ELF-1 (cell line): ENCODE measurements at places on chromosomes 3 and 15.
A peak's percentile ranks its signal among the peaks of the same experiment; 100 is the strongest.

DNA sequence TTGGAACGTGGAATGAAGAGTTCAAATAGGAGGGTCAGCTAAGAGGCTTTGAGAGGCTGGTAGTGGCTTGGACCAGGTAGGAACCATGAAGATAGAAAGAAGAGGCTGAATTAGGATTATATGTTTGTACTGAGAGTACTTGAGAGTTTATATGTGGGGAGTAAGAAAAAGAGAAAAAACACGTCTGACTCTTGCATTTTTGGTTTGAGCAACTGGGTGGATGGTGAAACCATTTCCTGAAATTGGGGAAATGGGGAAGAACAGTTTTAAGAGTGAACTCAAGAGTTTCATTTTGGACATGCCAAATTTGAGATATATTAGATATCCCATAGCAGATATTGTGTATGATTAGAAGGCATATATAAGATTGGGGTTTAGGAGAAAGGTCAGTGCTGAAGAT lies 92.9 kb upstream of the TNIK start:
- no peak for DNase-seq

DNA sequence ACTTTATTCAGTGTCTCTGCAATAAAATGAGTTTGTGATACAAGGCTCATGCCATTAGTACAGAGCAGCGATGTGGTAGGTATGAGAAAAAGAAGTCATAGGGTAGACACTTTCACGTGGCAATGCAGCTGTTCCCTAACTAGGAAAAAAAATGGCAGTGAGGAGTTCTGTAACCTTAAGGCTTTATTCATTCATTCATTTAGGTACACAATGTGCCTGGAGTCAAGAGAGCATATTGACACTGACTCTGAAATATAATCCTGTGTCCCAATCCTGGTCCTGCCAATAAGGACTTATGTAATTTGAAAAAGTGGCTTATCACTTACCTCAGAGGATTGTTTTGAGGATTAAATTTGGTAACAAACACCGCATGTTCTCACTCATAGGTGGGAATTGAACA lies 173.0 kb upstream of the AZI2 start:
- DNase-seq, result no peak

DNA sequence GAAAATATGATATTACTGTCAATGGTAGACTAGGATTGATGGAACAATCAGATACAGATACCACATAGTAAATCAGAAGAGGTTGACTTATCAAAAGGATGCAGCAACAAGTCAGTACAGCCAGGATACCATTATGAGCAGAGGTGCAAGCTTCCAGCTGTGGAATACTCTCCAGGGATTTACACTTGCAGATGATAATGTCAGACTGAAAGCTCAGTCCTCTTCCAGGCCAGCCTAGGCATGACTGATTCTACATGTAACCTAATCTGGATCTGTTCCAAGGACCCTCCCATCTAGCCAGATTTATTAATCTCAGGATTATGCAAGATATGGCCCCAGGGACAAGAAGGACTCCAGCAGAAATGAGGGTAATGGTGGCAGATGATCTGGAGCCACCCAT lies 8.2 kb downstream of the FILIP1L start:
- no peak for DNase-seq

GRCh38 chr3:151183265-151183671 lies 19.7 kb downstream of the GPR171 start:
- DNase-seq, result no peak

DNA sequence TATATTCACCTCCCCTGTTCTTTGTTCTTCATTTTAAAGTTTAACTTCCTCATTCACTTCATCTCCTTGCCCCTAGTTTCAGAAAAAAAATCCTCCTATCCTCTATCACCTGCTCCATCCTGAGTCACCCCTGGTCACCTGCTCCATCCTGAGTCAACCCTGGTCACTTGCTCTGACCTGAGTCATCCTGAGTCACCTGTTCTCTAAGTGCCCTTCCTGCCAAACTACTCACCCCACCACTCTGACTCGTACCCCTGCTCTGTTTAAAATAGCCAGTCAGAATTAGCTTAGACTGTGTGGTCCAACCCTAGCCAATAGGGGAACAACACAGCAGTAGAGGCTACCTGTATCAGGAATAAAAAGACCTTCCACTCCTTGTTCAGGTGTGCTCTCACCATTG lies 716.9 kb downstream of the ZBBX start:
- no peak for DNase-seq

- no peak for DNase-seq
These were observed 72.7 kb downstream of the DTWD1 start for GRCh38 chr15:49693498-49693897.

GRCh38 chr3:195081242-195081963 lies 189.6 kb downstream of the XXYLT1 start:
- DNase-seq, result no peak

DNA sequence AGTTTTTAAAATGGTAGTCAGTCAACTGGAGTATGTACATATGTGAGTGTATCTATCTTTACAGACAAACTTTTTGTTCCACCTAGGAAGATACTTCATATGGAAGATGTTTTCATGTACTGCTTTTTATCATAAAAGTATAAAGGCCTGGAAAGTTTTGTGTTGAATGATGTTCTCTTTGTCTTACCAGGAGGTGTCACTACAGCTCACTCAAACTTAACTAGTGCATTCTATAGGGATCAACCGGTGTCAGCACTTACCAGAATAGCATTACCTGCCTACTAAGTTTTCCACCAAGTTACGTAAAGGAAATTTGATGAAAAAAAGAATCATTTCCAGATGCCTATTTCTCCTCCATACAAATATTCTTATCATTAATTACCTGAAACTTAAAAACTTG lies 522.6 kb upstream of the SEMA6D start:
- no peak for DNase-seq

DNA sequence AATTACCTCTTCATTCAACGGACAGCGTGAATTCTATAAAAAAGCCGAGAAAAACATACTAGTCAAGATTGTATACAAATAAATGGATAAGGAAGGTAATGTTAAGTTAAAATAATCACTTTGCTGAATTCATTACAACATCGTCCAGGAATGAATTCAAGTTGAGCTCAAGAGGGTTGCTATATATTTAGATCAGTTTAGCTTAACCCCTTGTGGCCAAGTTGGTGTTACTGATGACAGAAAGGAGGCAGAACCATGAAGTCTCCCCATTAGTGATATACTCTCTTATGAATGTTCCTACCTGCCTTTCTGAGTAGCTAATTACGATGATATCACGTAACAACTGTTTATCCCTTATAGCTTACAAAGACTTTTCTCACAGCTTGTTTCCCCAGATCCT lies 34.9 kb downstream of the UBR1 start:
- DNase-seq, result no peak

DNA sequence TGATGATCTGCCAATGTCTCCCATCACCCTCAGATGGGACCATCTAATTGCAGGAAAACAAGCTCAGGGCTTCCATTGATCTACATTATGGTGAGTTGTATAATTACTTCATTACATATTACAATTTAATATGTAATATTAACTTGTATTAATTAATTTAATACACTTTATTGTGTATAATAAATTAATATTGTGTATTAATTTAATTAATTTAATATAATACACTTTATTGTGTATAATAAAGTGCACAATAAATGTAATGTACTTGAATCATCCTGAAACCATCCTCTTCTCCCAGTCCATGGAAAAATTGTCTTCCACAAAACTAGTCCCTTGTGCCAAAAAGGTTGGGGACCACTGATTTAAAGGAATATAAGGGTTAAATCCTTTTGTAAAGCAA lies 123.4 kb downstream of the FBN1 start:
- no peak for DNase-seq

DNA sequence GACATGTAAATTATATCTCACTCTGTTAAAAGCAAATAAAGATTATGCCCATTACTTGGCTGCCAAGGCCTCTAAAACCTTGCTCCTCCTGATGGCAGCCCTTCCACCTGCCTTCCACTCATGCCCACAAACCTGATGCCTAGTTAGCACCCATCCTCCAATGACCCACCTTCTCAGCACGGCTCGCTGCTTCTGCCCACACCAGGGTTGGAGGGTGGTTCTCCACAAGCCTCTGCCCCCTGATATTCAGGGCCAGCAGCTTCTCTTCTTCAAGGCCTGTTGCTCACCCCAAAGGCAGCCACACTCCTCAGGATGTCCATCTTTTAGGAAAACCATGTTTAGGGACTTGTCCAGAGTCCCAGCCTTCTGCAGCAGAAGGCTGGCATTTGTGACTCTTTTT lies 263.4 kb upstream of the TLE3 start:
- no peak for DNase-seq

GRCh38 chr15:75753145-75753544 lies 40.5 kb upstream of the CSPG4 start:
- DNase-seq, result no peak

GRCh38 chr3:12227833-12228232 lies 61.0 kb upstream of the PPARG start:
- no peak for DNase-seq

- DNase-seq, result no peak
These were observed 4.7 kb downstream of the INAFM2 start for GRCh38 chr15:40328176-40328575.

DNA sequence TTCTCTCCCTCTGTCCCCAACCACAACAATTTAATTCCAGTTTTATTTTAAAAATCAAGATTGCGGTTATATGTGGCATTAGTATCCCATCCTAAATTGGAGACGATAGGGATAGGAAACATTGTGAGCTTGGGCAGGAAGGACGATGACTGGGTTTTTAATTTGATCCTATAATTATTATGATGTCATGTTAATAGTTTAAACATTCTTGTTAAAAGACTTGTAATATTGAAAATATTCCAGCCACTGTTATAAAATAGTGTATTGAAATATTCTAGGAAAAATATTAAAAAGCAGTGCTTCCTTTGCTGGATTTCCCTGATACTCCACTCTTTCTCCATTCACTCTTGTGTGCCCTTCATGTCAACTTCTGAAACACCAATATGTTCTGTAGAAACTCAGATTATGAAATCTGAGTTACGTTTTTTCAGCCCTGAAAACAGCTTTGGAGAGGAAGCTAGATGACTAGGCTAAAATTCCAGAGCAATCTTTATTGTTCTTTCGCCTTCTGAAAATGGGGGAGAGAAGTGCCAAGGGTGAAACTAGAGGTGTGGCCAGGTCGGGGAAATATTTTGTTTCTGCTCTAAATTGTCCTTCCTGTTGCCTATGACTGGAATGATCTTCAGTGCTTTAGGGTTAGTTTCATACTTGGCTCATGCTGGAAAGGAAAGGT lies 46.1 kb upstream of the MAP3K13 start:
- no peak for DNase-seq

GRCh38 chr3:172595664-172596393 lies 72.6 kb upstream of the TNFSF10 start:
- DNase-seq, result peak; percentile 13

DNA sequence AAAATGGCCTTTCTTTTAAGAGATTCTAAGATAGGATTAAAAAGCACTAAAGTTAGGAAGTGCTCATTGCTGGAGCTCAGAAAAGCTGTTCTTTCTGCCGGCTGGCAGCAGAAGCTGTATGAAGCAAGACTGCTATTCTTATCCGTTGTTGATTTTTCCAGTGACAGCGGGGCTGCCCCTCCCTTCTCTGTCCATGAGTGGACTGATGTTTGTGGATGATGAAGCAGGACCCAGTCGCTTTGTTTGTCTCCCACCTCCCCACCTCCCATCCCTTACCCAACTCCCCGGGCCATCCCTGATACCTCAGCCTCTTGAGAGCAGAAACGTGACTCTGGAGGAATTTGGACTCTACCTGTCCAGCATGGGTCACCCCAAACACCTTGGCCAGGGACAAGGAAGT lies 10.3 kb upstream of the MUSTN1 start:
- no peak for DNase-seq

- no peak for DNase-seq
These were observed 55.4 kb upstream of the KCNMB2 start for GRCh38 chr3:178480795-178481194.

- DNase-seq, result no peak
These were observed 22.7 kb upstream of the IREB2 start for GRCh38 chr15:78415284-78415683.

DNA sequence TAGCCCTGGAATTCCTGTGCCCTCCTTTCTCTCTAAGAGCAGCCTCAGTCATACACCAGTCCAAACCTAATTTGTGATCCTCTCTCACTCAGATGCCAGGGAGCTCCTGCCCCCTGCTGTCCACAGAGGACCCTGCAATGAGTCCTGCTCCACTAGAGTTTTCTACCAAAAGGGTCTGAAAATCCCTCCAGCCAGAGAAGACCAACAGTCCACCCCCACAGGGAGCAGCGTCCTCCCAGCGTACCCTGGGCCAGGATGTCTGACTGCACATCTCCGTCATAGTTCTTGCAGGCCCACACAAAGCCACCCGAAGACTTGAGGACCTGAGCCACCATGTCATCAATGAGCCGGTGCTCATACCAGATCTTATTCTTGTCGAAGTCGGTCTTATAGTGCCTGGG lies 15.4 kb downstream of the IDH2 start:
- peak; percentile 68 for DNase-seq

- DNase-seq, result no peak
These were observed 168.1 kb upstream of the CD96 start for GRCh38 chr3:111373861-111374260.

- no peak for DNase-seq
These were observed 15.0 kb downstream of the CACNA2D3 start for GRCh38 chr3:54137311-54137710.

DNA sequence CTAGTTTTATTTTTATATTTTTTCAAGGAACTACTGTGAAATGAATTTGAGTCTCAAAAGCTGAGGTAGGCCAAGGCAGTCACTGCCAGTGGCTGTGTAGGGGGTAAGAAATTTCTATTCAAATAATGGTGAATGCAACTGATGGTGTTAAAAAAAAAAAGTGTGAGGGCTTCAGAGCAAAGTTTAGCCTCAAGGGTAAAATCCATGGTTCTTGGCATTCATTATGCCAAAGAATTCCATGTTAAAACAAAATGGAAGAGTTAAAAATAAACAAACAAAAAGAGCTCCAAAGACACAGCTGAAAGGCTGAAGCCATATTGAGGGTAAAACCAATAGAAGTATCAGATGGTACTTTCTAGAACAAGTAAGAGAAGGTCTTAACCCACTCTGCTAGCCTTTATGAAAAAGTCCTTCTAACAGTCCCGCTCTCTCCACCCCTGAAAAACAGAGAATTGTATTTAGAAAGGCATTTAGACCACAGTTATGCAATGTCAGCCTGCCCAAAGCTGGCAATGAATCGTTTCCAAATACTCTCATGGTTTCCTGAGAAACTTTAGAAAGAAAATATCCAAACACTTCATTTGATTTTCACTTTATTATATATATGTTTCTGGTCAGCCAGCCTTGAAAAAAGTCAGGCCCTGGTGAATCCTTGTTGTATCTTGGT lies 158.4 kb upstream of the GMNC start:
- DNase-seq, result no peak

DNA sequence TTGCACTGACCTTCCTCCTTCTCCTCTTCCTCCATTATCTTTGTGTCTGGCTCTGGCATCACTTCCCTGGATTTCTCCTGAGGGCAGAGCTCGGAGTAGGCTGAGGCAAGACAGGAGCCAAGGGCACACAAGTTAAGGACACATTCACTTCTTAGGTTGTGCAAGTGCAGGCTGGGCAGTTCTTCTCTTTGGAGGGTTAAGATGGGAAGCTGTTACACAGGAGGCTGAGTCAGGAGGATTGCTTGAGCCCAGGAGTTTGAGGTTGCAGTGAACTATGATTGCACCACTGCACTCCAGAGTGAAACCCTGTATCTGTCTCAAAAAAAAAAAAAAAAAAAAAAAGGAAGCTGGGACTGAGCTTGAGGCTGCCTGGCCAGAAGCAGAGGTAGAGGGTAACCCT lies 176.2 kb upstream of the ANKRD28 start:
- no peak for DNase-seq

GRCh38 chr3:46422617-46423016 lies 15.6 kb downstream of the CCRL2 start:
- no peak for DNase-seq
